Activated T-cell treated with anti-CD3 and anti-CD28 coated beads for 24 hours (primary cell): ENCODE measurements at places on chromosomes 12 and 14.
A peak's percentile ranks its signal among the peaks of the same experiment; 100 is the strongest.

DNA sequence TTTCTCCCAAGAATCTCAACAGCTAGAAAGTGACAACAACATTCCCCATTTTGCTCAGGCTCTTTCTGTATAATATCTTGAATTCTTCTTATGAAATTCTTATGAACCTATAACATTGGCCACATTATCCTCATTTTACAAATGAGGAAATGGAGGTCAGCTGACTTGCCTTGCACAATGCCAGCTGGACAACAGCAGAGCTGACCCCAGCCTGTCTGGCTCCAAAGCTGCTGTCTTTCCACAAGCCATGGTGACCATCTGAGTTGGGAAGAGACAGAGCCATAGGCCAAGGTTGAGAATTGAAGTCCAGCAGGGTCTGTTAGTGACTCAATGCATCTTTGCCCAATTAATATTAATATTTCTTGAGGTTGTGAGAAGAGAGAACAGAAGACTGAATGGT is 87.3 kb downstream of the KSR2 start:
- no peak for DNase-seq

DNA sequence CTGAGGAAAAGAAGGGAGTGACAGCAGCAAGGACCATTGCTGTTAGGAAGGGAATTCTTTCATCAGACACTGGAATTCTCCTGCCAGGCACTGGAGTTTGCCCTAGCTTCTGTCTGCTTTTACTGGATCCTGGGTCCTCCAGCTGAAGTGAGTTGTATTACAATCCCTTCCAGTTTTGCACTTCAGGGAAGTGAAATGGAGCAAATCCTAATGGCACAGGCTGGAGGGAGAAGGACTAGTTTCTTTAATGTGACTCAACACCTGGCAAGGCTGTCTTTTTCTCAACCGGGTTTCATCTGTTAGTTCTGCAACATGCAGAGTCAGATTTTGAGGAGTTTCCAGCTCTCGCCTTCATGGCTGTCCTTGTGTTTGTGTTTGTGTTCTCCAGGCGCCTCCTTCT is 45.8 kb downstream of the ETV6 start:
- no peak for DNase-seq

GRCh38 chr12:117362391-117362790 is 965 bp upstream of the NOS1 start:
- DNase-seq: no peak

DNA sequence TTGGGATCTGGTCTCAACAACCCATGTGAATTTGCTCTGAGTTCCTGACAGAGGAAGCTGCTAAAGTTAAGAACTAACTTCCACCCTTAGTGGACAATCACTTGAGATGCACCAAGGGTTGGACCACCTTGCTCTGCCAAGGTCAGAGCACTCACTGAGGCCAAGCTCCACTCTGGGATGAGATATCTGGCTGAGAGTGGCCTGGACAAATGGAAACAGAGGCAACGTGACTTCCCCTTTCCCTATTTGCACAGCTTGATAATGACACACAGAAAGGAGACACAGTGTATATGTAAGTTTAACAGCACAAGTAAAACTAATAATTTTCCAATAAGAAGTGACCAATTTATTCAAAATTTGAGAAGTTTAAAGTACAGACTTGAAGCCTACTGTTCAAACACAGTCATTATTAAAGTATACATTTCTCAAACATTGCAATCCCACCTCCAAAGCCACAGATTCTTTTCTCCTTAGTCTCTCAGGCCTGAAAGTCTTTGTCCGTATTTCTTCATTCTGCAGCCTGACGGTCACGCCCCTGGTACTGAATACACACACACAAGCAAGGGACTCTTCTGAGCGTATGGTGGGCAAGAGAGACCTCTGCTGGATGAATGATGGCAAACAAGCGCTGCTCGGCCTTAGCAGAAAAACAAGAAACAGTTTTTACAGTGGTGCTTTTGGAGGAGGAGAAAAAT is 28.6 kb downstream of the TMEM30B start:
- peak; percentile 30 for DNase-seq

GRCh38 chr12:50635857-50636256 is 128.0 kb upstream of the ATF1 start:
- no peak for DNase-seq

DNA sequence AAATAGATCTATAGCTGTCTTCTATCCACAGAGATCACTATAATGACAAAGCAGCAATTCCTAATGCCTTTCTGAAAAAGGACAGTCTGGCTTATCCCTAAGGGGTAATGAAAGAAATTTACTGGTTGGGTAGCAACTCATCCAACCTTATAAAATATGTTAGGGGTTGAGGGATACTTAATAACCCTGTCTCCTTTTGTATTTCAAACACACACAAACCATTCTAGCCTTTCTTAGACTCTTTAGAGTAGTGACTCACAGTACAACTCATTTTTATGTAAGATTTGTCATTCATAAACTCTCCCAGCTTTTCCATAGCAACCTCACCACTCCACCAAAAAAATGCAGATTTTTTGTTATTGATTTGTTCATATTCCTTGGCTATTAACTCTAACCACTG is 167.9 kb downstream of the FSCB start:
- no peak for DNase-seq

- no peak for DNase-seq
These were observed 15.4 kb upstream of the EGLN3 start for GRCh38 chr14:33966276-33966675.

- no peak for DNase-seq
These were observed 8.8 kb downstream of the EIF2B2 start for GRCh38 chr14:75011356-75011994.
